CD4-positive, CD25-positive, alpha-beta regulatory T cell (primary cell): ENCODE measurements at places on chromosomes 7 and 10. TPM values are rescaled to one million over a fixed set of nuclear protein-coding genes. Genes with fewer than 3 reads are reported as not detected.

DNA sequence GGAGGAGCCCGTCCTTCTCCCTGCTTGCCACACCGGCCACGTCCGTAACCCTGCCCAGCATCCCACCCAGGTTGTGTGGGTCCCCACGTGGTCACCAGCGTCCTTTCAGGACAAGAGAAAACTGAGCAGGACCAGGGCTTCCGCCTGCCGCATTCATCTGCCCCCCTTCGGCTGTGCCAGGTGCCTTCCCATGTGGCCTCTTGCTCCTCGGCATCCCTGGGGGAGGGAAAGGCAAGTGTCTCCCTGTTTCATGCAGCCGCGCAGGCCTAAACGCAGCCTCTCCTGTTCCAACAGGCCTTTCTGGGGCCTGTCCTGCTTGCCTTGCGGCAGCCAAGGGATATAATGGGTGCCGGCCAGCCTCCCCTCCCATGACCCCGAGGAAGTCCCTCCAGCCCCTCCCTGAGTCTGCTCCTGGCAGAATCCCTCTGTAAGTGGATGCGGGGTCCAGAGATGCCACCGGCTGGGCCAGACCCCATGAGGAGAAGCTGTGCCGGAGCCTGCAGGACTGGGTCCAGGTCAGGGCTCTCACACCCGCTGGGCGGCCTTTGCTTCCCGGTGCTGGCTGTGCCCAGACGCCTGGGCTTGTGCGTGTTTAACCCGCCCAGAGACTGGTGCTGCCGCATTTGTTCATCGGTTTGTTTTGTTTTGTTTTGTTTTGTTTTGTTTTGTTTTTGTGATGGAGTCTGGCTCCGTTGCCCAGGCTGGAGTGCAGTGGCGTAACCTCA lies 23.1 kb downstream of the SHH start:
- no peak for DNase-seq

DNA sequence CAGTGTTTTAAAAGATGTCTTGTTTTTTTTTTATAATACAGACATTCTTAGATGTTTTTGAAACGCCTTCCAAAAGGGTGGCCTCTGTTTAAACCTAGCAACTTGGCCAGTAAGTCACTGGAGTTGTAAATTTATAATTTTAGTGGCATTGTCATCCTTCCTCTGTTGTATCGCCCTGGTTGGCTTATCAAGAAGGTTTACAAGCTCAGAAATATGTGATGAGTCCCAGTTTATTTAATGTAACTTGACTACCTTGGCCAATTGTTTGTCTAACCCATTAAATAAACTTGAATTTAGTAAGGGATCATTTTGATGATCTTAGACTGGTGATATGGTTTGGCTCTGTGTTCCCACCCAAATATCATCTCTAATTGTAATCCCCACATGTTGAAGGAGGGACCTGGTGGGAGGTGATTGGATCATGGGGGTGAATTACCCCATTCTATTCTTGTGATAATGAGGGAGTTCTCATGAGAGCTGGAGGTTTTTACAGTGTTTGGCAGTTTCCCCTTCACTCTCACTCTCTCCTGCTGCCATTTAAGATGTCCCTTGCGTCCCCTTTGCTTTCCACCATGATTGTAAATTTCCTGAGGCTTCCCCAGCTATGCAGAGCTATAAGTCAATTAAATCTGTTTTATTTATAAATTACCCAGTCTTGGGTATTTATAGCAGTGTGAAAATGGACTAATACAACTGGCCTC lies 13.4 kb upstream of the NT5C3A start:
- no peak for DNase-seq

- DNase-seq: no peak
Measured at GRCh38 chr10:79459243-79459642, 13.8 kb upstream of the ZCCHC24 start.

DNA sequence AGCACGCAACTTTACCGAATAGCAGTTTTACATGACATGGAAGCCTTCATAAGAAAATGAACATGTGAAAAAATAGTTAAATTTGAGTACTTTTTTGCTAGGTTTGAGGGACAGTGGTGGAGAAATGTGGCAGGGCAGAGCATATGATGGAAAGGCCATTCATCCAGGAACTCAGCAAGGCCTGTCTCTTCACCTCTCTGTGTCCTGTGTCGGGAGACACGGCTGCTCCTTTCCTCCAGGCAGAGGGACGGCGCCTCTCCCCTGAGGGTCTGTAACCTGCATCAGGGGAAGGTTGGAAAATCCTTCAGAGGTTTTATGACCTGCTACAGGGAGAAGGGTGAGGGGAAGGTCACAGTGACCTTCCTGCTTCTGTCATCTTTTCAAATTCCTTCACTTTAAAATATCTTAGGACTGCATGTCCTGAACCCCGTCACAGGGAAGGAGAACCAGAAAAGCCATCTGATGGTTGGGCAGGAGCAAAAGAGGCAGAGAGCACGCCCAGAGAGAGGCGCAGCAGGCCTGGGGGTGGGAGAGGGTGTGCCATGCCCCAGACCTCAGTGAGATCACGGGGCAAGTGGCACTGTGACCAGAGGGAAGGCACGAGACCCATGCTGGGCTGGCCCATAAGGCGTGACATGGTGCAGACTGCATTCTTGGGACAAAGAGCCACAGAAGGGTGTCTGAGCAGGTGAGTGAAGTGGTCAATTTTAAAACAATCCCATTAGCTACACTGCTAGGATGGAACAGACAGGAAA lies 44.0 kb downstream of the GSDME start:
- DNase-seq: no peak

The EGFR gene
- total RNA-seq: not detected

The GPNMB gene
- total RNA-seq: not detected
